AG10803 (cell line): ENCODE measurements at places on chromosomes 7 and 10.

DNA sequence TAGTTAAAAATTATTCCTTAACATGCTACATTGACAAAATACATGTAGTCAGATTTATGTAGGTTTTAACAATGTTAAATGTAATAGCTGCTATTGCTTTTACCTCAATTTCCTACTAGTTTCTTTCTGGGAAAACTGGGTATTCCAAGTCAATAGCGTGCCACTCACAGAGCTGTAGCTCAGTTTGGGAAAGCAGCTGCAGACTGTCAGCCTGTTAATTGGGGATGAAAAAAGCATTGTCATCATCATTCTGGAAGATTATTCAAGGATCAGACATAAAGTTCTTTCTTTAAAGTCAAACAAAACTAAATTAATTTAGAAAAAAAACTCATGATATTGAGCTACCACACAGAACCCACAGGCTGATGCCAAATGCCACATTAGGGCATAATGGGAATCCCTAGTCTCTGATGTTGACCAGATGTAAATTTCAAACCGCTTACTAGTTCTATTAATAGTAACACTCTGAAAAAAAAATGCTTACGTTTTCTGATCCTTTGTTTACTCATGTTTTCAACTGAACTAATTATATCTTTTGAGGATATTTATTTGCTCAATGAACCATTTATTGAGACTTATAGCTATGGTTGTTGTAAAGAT, 19.6 kb upstream of the AGMO start:
- DNase-seq, result no peak

DNA sequence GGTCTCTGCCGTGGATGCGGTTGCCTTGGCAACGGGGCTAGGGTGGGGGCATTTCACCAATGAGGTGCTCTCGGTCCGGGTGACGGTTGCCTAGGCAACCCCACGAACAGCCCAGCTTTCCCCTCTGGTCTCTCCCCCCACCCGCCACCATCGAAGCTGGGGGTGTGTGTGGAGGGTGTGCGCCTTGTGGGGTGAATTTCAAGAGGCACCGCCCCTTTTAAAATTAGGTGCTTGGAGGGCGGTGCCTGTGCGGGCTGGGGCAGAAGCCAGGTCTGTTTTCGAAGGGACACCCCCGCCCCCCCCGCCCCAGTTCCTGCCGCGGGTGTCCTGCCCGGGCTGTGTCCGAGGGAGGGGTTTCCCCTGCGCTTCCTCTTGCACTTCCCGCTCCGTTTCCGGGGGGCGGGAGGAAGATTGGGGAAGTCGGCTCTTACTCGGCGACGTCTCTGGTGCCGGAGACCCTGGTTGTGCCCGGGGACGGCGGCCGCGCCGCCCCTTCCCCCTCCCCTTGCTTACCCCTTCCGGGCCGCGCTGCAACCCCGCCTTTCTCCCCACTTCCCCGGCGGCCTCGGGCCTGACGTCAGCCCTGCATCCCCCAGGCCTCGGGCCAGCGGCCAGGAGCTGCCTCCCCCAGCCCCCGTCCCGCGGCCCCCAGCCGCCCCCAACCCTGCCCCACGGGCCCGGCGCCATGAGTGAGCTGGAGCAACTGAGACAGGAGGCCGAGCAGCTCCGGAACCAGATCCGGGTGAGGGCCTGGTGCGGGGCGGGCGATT, 2.2 kb downstream of the GNB2 start:
- DNase-seq, result peak; percentile 63

- peak; percentile 17 for DNase-seq
Measured at GRCh38 chr10:83373671-83374070, 765.6 kb upstream of the GHITM start.

- DNase-seq, result peak; percentile 71
Measured at GRCh38 chr7:84196084-84196503, 1.5 kb upstream of the SEMA3A start.

GRCh38 chr10:101230183-101230917, 1.1 kb upstream of the LBX1 start:
- no peak for DNase-seq
